ENCODE measurements at places on chromosomes 1 and 21. TPM values are rescaled to one million over a fixed set of nuclear protein-coding genes. Genes with fewer than 3 reads are reported as not detected.

Gene DTL
- 1.7 TPM for total RNA-seq

Gene RBP7
- 8.7 TPM for total RNA-seq

DNA sequence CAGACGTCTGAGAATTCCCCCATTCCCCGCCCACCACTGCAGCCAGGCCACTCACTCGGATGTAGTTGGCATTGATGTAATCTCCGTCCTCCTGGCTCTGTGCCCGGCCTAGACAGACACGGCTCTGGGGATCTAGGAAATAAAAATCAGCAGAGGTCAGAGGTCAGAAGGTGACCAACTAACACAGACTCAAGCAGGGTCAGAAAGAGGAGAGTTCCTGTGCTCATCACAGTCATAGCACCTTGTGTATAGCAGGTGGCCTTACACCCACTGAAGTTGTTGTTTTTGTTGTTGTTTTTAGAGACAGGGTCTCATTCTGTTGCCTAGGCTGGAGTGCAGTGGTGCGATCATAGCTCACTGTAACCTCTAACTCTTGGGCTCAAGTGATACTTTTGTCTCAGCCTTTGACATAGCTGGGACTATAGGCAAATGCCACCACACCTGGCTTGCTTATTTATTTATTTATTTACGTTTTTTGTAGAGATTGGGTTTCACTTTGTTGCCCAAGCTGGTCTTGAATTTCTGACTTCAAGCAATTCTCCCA is 4.9 kb downstream of the PTPN7 start:
- peak; percentile 86 for DNase-seq

- no peak for DNase-seq
Observed at GRCh38 chr1:153699768-153700167, 21.3 kb downstream of the NPR1 start.

Gene RHCE
- total RNA-seq: 0.58 TPM

DNA sequence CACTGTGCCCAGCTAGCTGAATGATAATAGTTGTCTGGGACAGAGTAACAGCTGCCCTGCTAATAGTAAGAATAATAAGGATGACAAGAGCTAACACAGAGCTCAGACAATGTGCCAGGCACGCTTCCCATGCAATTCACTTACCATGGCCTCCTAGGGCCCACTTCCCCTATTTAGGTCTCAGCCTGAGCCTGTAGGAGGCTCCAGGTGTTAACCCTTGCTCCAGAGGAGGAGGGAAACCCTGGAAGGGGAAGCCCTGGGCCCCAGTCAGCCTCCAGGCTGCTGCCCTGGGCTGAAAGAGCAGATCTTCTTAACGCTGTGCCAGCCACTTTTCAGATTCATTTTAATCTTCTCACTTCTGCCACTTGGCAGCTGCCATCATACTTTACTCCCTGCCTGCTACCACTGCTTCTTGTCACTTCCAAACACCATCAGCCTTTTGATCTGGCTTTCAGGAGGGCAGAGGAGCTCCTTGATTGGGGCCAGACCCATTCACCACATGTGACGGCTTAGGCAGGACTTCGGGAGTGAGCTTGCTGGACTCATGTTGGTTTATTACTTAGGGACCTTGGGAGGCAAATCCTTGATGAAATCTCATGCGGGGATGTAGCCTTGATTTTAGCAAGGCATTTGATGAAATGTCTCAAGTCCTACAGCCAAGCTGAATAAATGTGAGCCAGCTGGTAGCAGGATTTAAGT is 66.7 kb upstream of the PARP1 start:
- DNase-seq: no peak

Gene OPTC
- total RNA-seq: not detected

Gene E2F2
- 0.32 TPM for total RNA-seq

Gene TMEM240
- total RNA-seq: 2.9 TPM

Gene PTGS2
- total RNA-seq: 30.4 TPM

GRCh38 chr1:32521165-32521564 is 18.1 kb upstream of the ZBTB8A start:
- no peak for DNase-seq

- DNase-seq: no peak
Observed at GRCh38 chr21:17089091-17089491, 423.8 kb upstream of the CXADR start.

Gene TRPM2
- total RNA-seq: 10.0 TPM

DNA sequence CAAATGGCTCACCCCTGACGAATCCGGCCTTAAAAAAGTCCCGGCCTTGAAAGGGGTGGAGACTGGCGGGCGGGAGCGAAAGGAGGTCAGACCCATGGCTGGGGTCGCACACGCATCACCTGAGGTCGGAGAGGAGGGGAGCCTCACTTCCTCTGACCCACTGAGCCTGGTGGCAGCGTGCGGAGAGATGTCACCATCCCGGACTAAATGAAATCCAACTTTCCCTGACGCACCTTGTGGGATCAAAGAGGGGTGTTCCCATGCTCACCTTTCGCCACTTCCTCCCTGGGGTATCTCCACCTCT is 709 bp upstream of the SLC41A1 start:
- no peak for DNase-seq

Gene LCE1F
- not detected for total RNA-seq

DNA sequence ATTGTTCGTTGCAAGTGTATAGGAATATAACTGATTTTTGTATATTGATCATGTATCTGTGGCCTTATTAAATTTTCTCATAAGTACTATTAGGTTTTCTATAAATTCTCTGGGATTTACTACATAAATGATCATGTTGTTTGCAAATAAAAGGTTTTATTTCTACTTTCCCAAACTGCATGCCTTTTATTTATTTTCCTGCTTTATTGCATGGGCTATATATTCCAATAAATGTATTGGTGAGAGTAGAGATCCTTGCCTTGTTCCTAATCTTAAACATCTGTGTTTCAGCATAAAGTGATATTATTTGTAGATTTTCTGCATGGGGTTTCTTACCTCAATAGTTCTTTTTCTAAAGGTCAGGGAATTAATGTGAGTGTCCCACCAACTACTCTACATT is 107.0 kb upstream of the CD55 start:
- DNase-seq: no peak

- DNase-seq: no peak
Observed at GRCh38 chr1:66355756-66356155, 178.2 kb upstream of the SGIP1 start.

GRCh38 chr21:37711836-37712568 is 204.3 kb downstream of the KCNJ6 start:
- peak; percentile 75 for DNase-seq

Gene CSMD2
- 0.67 TPM for total RNA-seq

DNA sequence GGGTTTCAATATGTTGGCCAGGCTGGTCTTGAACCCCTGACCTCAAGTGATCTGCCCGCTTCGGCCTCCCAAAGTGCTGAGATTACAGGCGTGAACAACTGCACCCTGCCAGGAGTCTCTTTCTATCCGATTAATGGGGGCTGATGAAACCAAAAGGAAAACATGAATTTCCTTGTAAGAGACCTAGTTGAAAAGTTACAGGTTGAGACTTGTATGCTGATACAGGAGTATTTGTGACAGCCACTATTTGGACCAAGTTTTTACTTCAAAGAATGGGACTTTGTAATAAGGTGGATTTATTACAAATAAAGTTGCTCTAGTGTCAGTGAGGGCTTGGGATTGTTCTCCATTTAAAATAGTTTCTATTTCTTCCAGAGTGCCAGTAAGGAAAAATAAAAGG is 43.6 kb upstream of the TMEM61 start:
- no peak for DNase-seq

Gene GBP6
- 0.12 TPM for total RNA-seq

Gene SPRR2F
- total RNA-seq: not detected

- no peak for DNase-seq
Observed at GRCh38 chr1:24364975-24365678, 46.0 kb downstream of the GRHL3 start.

- DNase-seq: no peak
Observed at GRCh38 chr1:113530021-113530420, 139.7 kb downstream of the MAGI3 start.

- DNase-seq: no peak
Observed at GRCh38 chr1:93042187-93043056, 36.7 kb upstream of the MTF2 start.

Gene CDA
- total RNA-seq: 8.8 TPM

Gene TRIM46
- 0.43 TPM for total RNA-seq

- DNase-seq: no peak
Observed at GRCh38 chr21:34690793-34691175, 22.0 kb downstream of the CLIC6 start.

Gene HTR1D
- total RNA-seq: 0.93 TPM

Gene KRTAP27-1
- not detected for total RNA-seq

Gene TSPEAR
- total RNA-seq: 0.23 TPM

- no peak for DNase-seq
Observed at GRCh38 chr1:189616893-189617292, 860.8 kb downstream of the BRINP3 start.

DNA sequence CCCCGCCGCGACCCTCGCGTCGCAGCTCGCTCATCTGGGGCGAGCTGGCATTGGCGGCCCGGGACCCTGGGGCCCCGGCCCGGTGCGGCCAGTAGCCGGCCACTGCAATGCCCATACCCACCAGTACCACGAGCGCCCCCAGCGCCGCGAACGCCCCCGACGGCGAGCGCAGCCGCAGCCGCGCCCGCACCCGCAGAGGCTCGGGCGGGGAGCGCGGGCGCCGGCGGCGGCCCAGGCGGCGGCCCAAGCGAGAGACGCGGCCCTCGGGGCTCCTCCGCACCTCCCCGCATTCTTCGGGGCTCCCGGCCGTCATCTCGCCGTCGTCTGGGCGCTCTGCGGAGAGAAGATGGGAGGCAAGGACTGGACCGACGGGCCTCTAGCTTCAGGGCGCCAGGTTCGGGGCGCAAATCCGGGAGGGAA is 2.2 kb downstream of the TMEM200B start:
- no peak for DNase-seq

DNA sequence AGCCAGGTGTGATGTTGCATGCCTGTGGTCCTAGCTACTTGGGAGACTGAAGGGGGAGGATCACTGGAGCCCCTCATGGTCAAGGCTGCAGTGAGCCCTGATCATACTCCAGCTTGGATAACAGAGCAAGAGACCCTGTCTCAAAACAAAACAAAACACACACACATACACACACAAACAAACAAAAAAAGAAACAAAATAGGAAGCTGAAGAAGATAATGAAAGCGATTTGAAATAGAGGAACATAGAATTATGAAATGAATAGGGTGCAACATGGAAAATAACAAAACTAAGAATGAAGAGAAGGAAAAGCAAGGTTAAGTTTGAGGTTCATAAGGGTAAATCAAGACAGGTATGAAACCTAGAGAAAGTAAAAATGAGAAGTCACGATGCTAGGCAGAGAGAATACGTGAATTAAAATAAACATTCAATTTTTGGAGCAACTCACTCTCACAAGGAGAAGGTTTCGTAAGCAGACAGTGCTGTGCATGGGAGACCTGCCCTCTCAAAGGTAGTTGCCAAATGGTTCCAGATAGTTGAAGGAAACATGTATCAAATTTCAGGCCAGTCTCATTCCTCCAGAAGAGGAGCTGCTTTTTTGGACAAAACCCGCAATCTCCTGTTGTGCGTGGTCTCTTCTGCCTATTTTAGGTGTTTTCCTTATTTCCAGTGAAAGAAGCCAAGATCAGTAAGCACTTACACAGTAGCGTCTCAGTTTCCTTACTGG is 3.3 kb downstream of the CD46 start:
- no peak for DNase-seq

DNA sequence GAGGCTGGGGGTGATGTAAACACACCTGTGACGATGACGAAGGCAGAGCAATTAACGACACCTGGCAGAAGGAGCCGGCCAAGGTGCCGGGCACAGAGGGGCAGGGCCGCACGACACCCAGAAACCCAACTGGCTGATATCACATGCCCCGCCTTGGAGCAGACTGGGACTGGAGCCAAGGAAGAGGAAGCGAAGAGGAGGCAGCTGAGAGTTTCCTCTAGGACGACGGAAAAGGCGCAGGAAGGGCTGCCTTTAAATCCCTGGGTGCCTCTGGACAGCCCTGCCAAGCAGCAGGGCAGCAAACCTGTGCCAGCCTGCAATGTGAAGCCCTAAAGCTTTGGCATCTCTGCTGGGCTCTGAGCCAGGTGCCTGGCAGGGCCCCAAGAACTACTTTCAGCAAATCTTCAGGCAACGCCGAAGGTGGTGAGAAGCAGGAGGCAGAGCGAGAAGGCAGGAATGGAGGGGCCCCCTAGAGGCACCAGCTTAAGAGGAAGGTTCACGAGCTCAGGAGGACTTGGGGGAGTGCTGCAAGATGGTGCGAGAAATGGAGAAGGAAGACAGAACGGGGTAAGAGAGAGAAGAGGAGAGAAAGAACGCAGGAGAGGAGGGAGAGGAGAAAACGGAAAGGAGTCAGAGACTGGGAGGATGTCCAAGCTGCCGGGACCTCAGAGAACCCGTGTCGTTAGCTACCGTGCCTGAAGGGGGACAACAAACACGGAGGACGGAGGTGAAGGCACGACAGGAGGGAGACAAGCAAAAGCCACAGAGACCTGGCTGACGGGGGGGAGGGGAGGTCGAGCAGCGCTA is 25.3 kb upstream of the PEF1 start:
- DNase-seq: peak; percentile 91

Gene ITLN2
- total RNA-seq: 44.1 TPM

Gene TNFRSF8
- 1.8 TPM for total RNA-seq

Gene ANGPTL1
- total RNA-seq: 9.3 TPM

GRCh38 chr1:39908534-39908933 is 6.8 kb upstream of the MYCL start:
- no peak for DNase-seq

DNA sequence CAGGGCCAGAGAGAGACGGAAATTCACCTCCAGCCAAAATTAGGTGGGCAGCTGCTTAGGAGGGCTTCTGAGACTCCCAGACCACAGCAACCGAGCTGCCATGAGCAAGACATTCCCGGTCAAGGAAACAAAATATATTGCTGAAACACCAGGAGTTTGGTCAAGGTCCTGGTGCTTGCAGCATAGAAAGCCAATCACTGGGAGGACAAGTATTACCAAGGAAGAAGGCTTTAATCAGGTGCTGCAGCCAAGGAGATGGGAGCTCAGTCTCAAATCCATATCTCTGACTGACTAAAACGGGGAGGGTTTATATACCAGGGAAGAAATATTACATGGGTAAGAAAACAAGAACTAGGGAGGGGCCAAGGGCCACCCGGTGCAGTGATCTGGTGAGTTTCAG is 18.8 kb upstream of the TMEM125 start:
- DNase-seq: peak; percentile 5

Gene FAM151A
- total RNA-seq: not detected

DNA sequence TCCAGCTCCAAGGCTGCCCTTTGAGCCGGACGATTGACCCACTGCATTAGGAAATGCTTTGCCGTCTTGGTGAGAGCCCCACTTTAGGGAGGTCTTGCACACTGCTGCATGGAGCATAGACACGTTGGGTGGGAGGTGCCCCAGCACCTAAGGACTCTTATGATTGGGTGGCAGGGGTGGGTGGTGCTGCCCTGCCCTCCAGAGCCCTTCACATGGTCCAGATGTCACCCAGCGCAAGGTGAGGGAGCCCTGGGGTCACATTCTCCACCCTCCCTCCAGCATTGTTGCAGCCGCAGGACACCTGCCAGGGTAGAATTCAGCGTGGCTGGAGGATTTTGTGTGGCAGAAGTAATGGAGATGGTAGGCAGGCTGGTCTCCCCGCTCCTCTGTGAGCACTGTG is 137.4 kb upstream of the COL6A1 start:
- DNase-seq: no peak

GRCh38 chr1:10210841-10211804 is 753 bp downstream of the KIF1B start:
- peak; percentile 89 for DNase-seq
